Spinal cord (tissue), 10 donors: ENCODE measurements at places on chromosomes 7 and 10. TPM values are rescaled to one million over a fixed set of nuclear protein-coding genes. Genes with fewer than 3 reads are reported as not detected.

MMS19 gene
- 68.9 TPM for total RNA-seq

CARD11 gene
- 0.99 TPM for total RNA-seq

ORAI2 gene
- total RNA-seq, result 33.2 TPM

C7orf25 gene
- total RNA-seq, result 5.6 TPM

PROSER2 gene
- 3.1 TPM for total RNA-seq

AKR1C3 gene
- total RNA-seq, result 4.9 TPM

DNA sequence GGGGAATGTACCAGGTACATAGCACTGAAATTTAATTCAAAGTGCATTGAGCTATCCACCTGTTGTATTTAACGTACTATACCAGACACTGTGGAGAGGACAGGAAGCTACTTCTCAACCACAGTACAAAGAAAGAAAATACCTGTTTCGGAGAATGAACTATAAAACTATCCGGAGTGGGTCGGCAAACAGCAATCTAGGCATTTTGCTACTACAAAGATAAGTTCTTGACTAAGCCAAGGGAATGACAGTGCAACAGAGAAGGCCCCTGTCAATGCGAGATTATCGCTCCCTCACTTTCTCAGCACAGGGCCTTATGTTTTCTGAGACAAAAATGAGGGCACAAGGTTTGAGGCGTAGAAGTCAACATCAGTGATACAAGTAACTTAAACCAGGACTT is 27.4 kb downstream of the SFMBT2 start:
- no peaks in the 10 kb centered on the region for H3K27me3 ChIP-seq
- no peak overlapping the region for H3K27ac ChIP-seq
- H3K4me1 ChIP-seq, result no peaks in the 10 kb centered on the region
- H3K4me3 ChIP-seq, result no peak overlapping the region
- peaks cover 4% of the 10 kb centered on the region for H3K36me3 ChIP-seq
- no peak for DNase-seq

DNA sequence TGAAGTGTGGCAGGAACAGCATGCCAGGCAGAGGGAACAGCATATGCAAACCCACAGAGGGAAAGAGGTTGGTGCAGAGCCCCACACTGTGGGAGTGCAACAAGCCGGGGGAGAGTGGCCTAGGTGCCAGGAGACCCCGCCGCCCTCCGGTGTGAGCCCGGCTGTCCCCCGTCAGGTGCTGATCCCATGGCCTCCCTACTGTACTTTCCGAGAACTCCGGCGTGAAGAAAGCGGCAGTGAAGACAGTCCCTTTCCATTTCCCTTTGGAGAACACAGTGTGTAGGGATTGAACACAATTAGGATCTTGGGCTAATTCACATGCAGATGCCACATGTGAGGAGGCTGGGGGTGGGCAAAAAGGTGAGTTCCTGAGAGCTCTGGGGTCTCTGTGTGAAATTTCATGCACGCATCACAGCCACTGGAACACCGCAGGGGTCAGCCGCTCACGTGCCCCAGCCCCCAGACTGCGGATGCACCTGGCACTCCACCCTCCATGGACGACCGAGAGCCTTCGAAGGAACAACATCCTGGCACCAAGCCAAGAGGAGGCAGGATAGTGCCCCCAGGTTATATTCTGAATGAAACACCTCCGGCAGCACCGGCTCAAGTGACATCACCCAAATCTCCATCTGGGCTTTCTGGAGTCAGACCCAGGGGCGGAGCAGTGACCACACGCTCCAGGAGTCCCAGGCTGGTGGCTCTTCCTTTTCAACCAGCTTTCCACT is 82.1 kb upstream of the PPP2R2D start:
- H3K27me3 ChIP-seq, result no peaks in the 10 kb centered on the region
- no peaks in the 10 kb centered on the region for H3K36me3 ChIP-seq
- H3K27ac ChIP-seq, result no peak overlapping the region
- no peak for DNase-seq
- no peaks in the 10 kb centered on the region for H3K4me1 ChIP-seq

- no peak overlapping the region for H3K27ac ChIP-seq
Observed at GRCh38 chr7:23938937-23939552, 229.0 kb downstream of the STK31 start.

DNA sequence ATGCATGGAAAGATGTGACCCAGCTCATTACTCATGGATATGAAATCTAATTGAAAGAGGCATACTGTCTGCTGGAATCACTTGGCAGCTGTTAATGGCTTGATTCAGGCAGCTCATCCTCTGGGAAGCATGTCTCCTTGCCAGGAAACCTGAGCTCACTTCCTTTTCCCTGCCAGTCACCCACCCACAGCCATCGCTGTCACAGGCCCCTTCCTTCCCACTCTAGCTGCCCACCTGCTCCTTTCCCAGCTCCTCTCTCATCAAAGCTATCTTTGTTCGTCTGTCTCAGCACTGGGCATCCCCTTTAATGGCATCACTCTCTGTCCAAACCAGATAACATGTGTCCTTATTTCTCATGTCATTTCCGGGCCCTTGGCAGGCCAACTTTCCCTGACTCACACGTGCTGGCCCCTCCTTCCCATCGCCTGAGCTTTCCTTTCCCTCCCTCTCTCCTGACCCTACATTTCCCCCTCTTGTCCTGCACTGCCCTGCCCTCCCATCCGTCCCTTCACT is 721.9 kb downstream of the TNS3 start:
- no peak overlapping the region for H3K27ac ChIP-seq
- no peak overlapping the region for H3K4me3 ChIP-seq
- no peaks in the 10 kb centered on the region for H3K4me1 ChIP-seq
- H3K36me3 ChIP-seq, result no peaks in the 10 kb centered on the region

GRCh38 chr10:123100030-123100762 is 35.6 kb upstream of the HMX3 start:
- H3K27ac ChIP-seq, result no peak overlapping the region
- H3K36me3 ChIP-seq, result no peaks in the 10 kb centered on the region
- no peaks in the 10 kb centered on the region for H3K4me1 ChIP-seq
- no peak for DNase-seq

- DNase-seq, result no peak
- H3K27me3 ChIP-seq, result no peaks in the 10 kb centered on the region
- H3K4me1 ChIP-seq, result no peaks in the 10 kb centered on the region
- H3K36me3 ChIP-seq, result no peaks in the 10 kb centered on the region
- H3K4me3 ChIP-seq, result no peak overlapping the region
Observed at GRCh38 chr10:938941-939678, 7.6 kb upstream of the LARP4B start.

GRCh38 chr10:119663866-119664698 is 12.9 kb downstream of the BAG3 start:
- H3K27me3 ChIP-seq, result no peaks in the 10 kb centered on the region
- no peak for DNase-seq
- peaks cover 17% of the 10 kb centered on the region for H3K4me1 ChIP-seq
- peaks cover 5% of the 10 kb centered on the region for H3K36me3 ChIP-seq
- H3K27ac ChIP-seq, result no peak overlapping the region

- H3K27ac ChIP-seq, result no peak overlapping the region
- peaks cover 9% of the 10 kb centered on the region for H3K4me1 ChIP-seq
- no peaks in the 10 kb centered on the region for H3K27me3 ChIP-seq
- no peak for DNase-seq
- no peak overlapping the region for H3K4me3 ChIP-seq
Observed at GRCh38 chr10:79468841-79469585, 23.6 kb upstream of the ZCCHC24 start.

DNA sequence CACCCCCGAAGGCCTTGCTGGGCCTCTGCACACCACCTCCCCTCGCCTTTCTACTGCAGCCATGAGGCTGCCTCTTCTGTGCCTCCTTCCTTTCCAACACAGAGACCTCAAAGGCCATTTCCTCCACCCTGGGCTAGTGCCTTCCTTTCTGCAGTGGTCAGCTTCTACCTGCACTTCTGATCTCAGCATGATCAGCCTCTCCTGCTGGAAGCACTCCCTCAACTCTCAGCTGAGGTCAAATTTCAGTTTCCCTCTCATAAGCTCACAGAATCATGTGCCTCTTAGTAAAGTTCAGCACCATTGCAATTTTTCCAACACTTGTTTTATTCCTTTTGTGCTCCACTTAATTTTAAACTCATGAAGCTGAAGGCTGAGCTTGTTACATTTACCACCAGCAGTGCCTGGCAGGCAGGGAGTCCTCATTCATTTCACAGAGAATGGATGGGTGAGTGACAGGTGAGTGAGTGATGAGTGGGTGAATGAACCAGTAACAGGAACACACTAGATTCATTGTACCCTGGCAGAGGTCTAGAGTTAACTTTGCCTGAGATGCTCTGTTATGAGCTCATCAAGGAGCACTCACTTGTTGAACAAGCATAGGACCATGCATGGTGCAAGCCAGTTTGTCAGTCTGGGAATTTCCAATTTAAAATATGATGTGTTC is 124.0 kb upstream of the PRSS58 start:
- no peak for DNase-seq
- H3K4me3 ChIP-seq, result no peak overlapping the region
- no peaks in the 10 kb centered on the region for H3K27me3 ChIP-seq
- H3K4me1 ChIP-seq, result peaks cover 6% of the 10 kb centered on the region
- no peaks in the 10 kb centered on the region for H3K36me3 ChIP-seq
- H3K27ac ChIP-seq, result no peak overlapping the region

GRCh38 chr7:18558503-18558902 is 63.0 kb downstream of the HDAC9 start:
- no peaks in the 10 kb centered on the region for H3K4me1 ChIP-seq
- no peak overlapping the region for H3K4me3 ChIP-seq
- H3K27me3 ChIP-seq, result no peaks in the 10 kb centered on the region
- H3K27ac ChIP-seq, result no peak overlapping the region
- DNase-seq, result no peak
